ENCODE measurements at places on chromosomes 7 and 10.

GRCh38 chr10:114289096-114289436 is 50.0 kb downstream of the VWA2 start:
- no peak for DNase-seq

DNA sequence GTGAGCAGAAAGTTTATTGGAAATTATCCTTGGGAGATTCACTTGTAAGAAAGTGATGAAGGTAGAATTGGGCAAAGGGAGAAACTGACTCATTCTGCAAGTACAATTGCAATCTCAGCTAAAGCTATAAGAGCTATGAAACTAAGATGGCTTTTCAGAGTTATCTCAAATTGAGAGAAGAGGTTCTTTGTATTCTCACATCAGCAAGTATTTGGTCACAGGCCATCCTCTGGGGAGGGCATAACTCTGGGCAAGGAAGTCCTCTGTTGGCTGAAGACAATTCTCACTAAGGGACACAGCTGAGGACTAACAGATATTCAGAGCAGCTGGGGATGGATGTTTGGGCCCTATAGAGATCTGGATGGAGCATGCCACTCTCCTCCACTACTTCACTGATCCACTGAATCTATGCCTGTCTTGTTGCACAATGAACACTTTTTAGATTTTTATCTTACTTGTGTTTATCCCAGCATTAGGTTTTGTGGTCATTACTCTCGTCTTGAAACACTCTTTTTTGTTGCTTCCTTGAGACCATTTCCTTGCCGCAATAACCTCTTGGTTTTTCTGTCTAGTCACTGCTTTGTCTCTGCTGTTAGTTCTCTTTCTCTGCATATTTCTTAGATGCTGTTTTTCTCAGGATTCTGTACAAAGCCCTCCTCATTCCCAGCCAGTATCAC is 115.1 kb downstream of the GNAI1 start:
- no peak for DNase-seq

GRCh38 chr7:44995555-44996493 is 4.2 kb upstream of the CCM2 start:
- DNase-seq: no peak

DNA sequence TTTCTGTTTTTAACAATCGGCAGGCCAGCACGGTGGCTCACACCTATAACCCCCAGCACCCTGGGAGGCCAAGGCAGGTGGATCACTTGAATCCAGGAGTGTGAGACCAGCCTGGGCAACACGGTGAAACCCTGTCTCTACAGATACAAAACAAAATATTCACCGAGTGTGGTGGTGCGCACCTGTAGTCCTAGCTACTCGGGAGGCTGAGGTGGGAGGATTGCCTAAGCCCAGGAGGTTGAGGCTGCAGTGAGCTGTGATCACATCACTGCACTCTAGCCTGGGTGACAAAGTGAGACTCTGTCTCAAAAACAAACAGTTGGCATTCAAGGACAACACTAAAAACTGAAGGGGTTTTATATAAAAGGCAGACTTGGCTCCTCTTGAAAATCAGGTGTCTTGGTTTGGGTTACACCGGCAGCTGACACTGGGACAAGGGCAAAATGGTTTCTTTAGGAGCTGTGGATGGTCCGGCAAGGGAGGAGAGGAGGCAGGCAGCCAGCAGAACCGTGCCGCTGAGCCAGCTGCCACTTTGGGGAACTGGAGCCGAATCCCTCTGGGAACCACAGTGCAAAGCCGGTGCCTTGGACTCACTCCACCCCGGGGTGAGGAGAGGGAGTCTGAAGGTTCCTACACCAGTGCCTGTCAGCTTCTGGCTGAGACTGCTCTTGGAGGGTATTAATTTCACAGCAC is 52.6 kb downstream of the CHST3 start:
- no peak for DNase-seq

GRCh38 chr10:59577984-59578383 is 131.7 kb downstream of the SLC16A9 start:
- no peak for DNase-seq

DNA sequence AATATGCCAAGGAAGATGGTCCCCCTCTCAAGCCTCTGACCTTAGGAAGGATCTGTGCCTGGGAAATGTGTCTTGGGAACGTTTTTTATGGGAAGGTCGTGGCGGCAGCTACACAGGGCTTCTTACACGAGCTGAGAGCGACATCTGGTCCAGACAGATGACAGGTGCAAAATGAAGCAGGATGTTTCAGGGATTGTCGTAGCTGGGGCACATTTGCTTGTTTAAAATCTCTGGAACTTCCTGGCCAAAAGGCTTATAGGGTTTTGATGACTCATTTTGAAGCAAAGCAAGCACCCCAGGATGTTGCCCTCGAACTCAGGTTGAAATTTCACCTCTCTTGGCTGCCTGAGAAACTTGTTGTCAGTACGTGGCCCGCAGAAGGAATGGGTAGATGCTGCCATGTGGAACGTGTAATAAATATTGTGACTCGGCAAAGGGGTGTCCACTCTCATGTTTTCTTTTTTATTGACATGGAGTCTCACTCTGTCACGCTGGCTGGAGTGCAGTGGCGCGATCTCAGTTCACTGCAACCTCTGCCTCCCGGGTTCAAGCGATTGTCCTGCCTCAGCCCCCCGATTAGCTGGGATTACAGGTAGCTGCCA is 117.5 kb downstream of the CAMK1D start:
- DNase-seq: no peak

DNA sequence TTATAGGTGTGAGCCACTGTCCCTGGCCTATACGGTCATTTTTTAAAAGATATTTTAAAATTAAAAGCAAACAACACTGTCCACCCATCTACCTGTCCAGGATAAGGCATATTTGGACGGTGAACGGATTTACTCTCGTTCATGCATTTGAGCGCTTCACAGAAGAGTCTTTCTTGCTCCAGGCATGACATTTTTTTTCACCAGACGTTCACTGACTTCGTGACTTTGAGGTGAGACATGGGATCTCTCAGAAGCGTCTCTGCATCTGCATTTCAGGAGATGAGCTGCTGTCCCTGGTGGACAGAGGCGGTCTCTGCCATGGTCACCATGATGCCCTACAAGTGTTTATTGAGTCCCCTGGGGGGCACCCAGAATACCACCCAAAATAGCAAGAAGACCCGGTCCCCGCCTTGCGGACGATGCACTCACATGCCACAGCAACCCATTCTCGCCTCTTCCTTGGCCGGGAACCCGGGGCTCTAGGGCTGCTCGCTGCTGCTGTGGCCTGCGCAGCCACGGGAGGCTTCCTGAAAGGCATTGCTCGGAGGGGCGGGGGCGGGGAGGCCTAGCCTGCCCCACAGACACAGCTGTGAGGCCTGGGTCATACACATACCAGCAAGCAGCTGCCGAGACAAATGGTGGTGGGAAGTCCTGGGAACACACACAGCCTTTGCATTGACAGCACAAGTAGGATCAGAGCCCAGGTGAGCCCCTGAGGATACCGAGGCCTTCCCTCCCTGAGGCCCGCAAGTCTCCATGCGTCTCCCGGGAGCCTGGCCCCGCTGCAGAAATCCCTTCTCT is 84.4 kb downstream of the RGS10 start:
- no peak for DNase-seq

DNA sequence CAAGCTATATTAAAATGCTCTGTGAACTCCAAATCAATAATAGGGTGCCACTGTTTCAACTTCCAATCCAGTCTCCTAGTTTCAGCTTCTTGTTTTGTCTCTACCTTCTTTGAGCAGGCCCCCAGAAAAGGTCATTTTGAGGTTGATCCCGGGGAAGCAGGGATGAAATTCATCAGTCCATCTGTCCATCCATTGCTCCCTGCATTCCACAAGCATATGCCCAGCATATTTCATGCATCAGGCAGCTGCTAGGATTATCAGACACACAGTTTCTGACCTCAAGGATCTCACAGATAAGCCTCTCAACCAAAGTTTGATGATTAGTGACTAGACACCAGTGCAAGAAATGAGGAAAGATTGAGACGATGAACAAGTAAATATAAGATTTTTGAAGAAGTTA is 186.6 kb upstream of the PDE1C start:
- DNase-seq: no peak

DNA sequence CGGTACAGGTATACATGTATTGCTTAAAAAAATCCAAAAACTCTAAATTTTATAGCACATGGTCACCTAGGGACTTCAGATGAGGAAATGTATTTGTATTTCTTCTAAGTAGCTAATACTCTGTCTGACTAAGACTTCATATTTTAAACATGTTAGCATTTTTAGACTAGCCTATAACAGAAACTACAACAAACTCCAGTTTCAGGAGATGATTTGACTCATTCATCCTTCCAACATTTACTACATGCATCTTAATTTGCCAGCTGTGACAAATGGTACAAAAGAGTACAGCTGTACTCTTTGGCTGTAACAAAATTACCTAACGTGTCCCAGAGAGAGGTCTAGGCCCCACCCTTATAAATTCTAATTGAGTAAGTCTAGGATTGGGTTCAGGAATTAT is 22.2 kb downstream of the TMEM209 start:
- DNase-seq: no peak

DNA sequence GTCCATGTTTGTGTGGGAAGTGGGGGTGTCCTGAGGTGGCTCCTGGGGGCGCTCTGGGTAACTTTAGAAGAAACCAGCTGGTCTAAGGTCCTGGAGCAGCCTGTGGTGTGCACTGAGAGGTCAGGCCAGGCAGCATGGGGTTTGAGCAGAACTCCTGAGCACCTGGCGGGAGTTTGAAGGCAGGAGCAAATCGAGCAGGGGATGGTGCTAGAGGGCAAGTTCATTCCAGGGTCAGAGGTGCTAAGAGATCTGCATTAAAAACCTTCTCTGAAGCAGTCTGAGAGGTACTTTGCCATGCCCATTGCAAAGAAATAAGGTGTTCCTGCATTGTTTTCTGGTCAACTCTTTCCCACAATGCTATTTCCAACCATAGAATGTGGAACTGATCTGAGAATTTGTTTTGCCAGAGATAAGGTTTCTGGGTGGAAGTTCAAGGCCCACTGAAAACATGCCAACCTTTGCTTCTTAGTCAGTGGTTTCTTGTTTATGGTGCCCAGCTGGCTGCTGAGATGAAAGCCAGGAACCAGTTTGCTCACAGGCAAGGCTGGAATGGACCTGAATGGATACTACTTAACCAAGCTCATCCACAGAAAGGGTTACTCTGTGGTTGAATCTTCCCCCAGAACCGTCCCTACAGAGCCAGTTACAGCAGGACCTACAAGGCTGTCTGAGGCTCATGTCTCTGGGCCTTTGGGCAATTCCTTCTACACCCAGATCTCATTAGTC is 136.3 kb upstream of the TMEM72 start:
- no peak for DNase-seq

DNA sequence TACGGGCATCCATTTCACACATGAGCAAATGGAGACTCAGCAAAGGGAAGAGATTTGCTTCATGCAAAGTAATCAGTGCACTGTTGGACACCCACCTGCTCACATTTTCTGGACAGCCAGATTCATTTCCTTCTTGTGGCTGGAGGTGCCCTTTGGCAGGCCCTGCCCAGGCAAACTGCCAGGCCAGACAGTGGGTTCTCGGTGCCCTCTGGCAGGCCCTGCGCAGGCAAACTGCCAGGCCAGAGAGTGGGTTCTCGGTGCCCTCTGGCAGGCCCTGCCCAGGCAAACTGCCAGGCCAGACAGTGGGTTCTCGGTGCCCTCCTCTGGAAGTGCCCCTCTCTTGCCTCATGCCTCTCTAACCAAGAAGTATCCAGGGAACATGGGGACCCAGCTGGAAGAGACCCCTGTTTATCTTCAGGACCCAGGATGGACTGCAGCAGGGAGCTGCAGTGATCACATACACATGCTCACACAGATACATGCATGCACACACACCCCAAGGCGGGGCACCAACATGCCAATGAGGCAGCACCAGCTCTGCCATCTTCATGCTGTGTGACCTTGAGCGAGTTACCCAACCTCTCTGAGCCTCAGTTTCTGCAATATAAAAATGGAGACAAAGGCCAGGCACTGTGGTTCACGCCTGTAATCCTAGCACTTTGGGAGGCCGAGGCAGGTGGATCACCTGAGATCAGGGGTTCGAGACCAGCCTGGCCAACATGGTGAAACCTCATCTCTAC is 67.1 kb downstream of the OAT start:
- DNase-seq: no peak

GRCh38 chr7:142817506-142817905 is 37.4 kb upstream of the EPHB6 start:
- no peak for DNase-seq

GRCh38 chr10:131077724-131078123 is 233.8 kb downstream of the TCERG1L start:
- DNase-seq: no peak

DNA sequence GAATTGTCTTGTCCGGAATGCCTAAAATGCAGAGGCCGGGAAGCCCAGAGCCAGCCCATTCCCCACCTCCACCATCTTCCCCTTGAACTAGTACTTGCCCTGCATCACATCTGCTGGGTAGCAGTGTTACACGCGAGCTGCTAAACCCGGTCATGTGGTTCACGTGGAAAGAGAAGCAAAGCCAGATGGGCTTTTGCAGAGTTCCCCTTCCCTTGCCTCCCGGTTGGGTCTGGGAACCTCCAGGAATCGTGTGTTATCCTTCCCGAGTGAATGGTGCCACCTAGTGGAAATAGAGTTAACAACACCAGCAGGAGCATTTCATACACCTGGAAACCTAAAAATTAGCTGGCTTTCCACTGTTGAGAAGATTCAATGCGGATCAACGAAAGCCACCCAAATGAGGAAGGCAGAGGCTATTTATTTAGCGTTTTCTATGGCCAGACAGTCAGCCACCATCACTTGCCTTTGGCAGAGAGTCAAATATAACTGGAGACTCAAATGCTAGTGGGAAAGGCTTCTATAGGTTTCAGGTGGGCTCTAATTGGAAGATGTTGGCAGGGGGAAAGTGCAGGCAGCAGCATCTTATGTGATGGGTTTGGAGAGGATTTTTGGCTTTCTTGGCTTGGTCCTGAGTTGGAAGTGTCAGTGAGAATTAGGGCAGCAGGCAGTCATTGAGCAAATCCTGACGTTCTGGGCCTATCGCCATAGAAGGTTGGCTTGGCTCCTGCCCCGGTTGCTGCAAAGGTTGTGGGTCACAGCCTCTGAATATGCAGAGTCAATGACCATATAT is 12.9 kb upstream of the DENND2A start:
- DNase-seq: peak; percentile 38

DNA sequence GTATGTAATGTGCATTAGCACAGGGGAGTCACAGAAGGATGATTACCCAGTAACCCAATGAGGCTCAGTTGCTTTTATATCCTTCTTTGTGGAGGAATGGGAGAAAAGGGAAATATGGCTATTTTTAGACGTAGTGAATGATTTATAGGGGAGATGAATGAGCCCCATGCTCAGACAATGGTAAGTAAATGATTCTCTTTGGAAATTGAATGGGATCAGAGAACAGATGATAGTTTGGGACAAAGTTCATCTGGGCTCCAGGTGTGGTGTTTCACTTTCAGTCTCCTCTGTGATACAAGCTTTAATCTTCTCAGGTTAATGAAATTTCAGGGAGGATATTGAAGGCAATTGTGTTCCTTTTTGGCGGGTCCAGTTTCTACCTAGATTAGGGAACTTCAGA is 63.0 kb upstream of the MPP7 start:
- DNase-seq: no peak

Data from nucleus accumbens (tissue), 56 donors.